Stimulated activated CD4-positive, alpha-beta T cell treated with anti-CD3 and anti-CD28 coated beads, TNF-alpha, amount 100 ng/mL, for 1 hour (primary cell): ENCODE measurements at places on chromosomes 2 and 18.

- no peak for DNase-seq
These were observed 185.1 kb downstream of the TCF4 start for GRCh38 chr18:55402731-55403405.

GRCh38 chr2:45898819-45899218, 247.3 kb downstream of the PRKCE start:
- no peak for DNase-seq

- no peak for DNase-seq
These were observed 118.0 kb upstream of the RAB27B start for GRCh38 chr18:54710074-54710899.

DNA sequence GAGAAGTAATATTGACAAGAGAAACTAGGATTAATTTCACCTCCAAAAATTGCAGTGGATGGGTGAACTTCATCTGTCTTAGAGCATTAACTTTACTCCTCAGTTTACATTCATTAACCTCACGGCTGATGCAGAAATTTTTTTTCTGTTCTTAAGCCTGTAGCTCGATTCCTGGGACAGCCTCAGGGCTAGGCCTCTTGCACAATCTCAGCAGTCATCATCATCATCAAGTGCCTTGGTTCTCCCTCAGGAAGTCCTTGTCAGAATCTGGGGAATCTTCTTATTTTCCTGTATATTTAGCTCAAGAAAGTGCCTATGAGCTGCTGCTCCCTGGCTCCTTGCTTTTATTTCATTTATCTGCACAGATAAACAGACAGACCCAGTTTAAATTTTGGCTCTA, 1272.2 kb upstream of the LRRTM1 start:
- no peak for DNase-seq

DNA sequence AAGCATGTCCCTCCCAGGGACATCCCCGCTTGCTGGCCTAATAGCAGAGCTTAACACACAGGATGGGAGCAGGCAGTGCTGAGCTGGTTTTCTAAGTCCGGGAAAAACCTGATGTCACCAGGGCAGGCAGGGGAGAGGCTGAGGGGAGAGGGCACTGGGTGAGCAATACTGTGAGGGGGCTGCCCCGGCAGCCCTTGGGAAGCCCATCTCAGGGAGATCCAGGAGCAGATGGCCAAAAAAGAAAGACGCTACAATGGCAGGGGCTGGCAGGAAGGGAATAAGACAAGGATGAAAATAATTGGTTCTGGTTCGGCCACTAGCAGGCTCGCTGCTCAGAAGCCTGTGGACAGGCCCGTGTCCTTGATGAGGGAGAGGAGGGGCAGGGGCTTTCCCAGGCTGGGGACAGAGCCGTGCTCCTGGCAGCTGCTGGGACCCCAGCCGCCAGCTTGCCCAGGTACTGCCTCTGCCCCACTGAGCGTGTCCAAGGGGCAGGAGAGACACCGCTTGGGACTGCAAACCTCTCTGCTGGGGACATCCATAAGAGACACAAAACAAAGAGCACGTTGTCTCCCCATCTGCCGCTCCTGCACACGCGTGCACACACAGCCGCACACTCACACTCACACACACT, 30.2 kb downstream of the SMAD7 start:
- DNase-seq, result no peak

GRCh38 chr2:39996653-39997080, 217.6 kb upstream of the THUMPD2 start:
- no peak for DNase-seq

DNA sequence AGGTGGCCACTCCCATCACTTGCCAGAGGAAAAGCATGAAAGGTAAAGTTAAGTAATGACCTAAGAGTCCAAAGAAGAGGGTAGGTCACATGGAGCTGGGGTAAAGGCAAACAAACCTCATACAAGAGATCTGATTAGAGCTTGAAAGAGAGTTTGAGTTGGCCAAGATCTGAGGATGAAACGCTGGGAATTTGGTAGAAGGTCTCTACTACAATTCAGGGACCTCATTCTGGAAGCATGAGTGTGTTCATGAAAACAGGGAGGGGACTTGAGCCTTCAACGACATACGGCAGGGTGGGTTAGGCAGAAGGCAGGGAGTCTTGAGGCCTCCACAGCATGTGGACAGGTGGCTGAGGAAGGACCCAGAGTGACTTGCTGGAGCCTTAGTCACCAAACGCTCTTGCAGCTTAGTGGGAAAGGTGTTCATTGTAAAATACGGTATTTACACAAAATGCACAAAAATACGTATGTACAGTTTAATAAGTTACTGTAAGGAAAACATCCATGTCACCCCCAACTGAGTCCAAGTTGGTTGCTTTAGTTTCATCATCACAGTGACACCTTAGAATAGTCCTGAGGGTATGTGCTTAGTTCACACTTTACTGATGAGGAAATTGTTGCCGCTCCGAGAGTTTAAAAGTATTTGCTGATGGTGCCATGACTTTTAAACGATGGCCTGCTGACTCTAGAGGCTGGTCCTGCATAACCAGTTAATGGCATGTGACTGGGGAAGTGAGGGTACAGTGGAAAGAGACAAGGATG, 5.0 kb upstream of the FARP2 start:
- no peak for DNase-seq

DNA sequence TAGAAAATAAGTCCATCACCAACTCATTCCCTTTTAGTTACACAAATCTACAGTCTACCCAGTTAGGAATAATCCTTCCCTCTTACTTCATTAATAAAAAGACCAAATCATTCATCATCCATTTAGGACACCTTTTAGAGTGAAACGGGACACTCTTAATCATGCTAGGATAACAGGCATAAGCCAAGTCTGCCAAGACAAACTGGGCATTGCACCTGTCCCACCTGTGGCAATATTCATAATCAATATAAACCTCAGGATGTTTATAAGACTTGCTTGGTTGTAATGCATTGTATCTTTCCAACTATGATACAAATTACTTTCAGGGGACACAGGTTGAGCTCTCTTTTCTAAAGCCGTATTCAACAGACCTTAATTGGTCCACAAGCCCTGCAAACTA, 82.7 kb upstream of the SH3BP4 start:
- DNase-seq, result no peak

DNA sequence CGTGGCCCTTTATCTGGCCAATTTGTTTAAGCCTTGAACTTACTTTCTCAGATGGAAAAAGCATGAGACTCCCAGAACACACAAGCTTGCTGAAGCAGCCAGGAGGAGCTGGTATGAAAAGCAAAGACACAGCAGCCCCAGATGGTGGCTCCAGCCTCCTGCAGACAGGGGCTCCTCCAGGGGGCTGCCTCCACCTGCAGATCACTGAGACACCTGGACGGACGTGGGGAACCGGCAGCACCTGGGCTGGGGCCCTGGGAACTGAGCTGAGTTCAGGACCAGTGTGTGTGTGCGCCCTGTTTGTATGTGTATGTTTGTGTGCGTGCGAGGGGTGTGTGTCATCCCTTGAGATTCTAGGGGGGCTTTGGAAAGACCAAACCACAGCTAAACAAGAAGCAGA, 8.6 kb downstream of the CYS1 start:
- DNase-seq, result no peak
